Stimulated activated CD4-positive, alpha-beta T cell treated with anti-CD3 and anti-CD28 coated beads, Interleukin-15, amount 100 ng/mL, for 24 hours (primary cell): ENCODE measurements at places on chromosomes 11 and 22.

DNA sequence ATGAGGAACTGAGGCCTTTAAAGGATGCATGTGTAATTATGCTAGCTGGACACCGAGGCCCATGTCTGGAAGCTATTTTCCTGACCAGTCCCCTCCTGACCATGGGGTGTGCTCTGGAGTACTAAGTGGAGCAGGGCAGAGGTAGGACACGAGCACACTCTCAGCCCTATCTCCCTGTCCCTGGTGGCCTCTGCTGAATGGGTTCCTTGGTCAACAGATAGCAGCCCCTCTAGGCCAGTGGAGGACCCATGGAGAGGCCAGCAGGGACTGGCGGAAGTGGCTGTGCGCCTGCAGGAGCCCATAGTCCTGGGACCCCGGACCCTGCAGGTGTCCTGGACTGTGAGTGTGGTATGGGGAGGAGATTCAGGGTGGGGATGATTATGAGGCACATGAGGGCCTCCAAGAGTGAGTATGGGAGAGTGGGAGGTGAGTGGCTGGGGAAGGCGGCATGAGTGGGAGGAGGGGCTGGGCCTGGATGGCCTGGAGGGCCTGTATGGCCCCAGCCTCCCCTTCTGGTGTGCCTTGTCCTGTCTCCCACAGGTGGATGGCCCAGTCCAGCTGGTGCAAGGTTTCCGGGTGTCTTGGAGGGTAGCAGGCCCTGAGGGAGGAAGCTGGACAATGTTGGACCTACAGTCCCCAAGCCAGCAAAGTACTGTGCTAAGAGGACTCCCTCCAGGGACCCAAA lies 9.5 kb downstream of the ROBO3 start:
- no peak for DNase-seq

GRCh38 chr11:109196016-109196415 lies 226.0 kb upstream of the C11orf87 start:
- DNase-seq = no peak

GRCh38 chr22:32932176-32932575 lies 126.0 kb downstream of the SYN3 start:
- DNase-seq = peak; percentile 2

DNA sequence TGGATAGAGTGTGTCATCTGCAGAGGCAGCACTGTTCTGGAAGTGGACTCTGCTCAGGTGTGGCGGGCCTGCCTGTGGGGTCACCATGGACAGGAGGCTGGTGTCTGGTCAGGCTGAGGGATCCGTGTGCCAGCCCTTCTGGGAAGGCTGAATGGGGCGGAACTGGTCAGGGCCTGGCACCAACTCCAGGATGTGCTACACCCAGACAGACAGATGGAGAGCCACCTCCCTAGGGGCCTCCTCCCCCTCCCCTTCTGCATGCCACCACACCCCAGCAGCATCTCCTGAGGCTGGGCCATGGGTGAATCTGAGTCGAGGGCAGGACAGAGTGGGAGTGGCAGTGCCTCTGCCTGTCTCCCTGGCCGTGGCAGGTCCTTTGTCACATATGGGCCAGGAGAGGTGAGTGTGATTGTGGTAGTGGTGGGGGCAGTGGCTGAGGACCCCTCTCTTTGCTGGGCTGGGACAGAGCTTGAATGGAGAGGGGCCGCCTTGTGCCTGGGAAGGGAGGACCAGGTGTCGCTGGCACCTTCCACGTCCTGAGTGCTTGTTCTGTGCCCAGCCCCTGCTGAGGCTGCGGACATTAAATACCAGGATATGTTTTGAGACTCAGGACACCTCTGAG lies 29.1 kb downstream of the ST3GAL4 start:
- DNase-seq = no peak

DNA sequence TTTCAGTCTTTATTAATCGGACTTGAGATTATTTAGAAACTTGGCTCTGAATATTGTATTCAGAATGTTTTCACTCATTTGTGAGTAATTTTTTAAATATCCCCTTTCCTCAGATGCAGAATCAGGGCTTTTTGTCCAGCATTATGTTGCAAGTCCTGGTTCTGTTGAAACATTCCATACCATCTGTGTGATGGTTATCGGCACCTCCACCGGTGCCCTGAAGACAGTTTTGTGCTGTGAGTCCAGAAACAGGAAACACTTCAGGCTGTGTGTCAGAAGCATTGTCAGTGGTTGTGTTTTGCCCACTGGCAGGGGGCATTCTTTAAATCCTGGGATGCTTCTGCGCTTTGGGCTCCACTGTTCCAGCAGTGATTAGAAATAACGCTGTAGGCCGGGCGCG lies 20.4 kb downstream of the CDPF1 start:
- no peak for DNase-seq

DNA sequence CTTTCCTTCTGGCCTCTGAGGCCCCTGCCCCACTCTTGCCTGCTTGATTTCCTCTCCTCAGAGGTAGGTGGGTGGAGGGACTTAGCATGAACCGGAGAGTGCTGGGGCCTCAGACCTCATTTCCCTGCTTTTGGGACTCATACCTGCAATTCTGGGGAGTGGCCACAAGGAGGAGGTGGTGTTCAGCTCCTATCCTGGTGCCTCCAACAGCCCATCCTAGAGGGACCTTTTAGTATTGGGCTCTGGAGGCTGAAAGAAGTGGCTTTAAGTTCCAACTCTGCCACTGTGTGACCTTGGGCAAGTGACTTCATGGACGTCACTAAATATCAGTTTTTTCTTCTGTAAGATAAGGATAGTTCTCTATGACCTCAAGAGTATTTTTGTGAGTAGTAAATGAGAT lies 98.6 kb downstream of the KIAA1671 start:
- no peak for DNase-seq

- no peak for DNase-seq
Observed at GRCh38 chr11:9076046-9076445, 15.4 kb downstream of the SCUBE2 start.

GRCh38 chr11:94199136-94200130 lies 70.8 kb downstream of the PANX1 start:
- no peak for DNase-seq

- DNase-seq = no peak
Observed at GRCh38 chr11:70783356-70783755, 385.0 kb downstream of the CTTN start.

- DNase-seq = peak; percentile 80
Observed at GRCh38 chr22:26656891-26657851, at the start of gene MIAT. MIAT (plus strand) TSS chr22:26657588.

DNA sequence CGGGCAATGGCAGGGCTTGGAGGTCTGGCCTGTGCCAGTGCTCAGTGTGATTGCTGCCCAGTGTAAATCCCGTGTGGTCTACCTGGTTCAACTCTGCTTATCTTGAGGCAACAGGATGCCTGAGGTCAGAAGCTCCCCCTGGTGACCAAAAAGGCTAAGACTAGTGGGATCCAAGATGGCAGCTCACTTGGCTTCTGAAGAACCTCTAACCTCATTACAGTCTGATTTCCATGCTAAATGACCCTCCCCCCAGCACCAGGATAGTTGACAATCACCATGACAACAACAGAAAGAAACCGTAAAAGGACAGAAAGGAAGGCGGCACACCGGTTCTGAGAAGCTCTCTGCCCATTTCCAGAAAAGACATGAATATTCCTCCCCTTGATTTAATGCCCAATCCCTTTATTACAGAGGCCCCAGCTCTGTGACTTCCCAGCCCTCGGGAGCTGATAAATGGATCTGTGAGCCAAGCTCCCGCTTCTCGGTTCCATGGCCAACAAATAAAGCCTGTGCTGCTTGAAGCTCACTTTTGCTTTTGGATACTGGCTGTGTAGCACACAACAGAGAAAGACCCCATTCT lies 398.4 kb downstream of the CTTN start:
- no peak for DNase-seq

GRCh38 chr11:18012122-18012905 lies 533 bp downstream of the SERGEF start:
- peak; percentile 32 for DNase-seq

DNA sequence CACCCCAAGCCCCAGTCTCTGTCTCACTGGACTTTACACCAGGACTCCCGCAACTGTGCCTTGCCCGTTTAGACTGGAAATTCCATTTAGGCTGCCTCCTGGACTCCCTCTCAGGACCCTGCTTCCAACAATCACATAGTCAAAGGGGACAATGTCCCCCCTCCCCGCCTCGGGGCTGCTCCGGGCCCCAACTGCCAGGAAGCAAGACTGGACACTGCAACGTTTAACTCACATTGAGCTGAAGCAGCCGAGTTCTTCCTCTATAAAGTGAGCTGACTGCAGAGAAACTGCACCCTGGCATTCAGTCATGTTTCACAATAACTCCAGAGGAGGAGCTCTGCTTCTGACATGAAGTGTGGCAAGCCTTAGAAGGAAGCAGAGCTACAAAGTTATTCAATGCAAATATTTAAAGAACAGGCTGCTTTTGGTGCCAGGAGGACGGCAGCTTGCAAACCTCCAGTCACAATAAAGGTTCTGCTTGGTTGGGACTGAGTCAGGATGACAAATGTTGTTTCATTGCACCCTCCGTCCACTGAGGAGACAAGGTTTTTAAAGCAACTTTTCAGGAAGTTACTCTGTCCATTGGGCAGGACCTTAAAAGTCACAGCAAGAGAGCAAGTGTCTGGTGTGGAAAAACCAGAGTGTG lies 19.9 kb downstream of the PACSIN2 start:
- no peak for DNase-seq

GRCh38 chr22:22507743-22508273 lies 734 bp downstream of the ZNF280B start:
- no peak for DNase-seq

DNA sequence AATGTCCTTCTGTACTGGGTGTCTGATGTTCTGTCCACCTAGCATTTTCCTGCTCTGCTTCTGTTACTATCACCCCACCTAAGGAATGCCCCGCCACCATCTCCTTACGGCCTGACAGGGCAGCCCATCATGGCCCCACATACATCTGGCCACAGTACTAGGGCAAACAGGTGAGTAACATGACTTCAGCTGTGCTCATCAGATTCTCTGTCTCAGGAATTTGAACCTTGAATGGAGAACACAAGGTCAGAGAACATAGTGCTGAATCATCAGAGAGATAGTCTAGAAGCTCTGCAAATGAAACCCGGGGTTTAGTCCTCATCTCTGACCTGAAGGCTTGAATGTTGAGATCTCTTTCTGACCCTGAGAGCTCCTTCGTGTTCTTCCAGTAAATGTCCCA lies 32.4 kb downstream of the ZC3H12C start:
- no peak for DNase-seq

DNA sequence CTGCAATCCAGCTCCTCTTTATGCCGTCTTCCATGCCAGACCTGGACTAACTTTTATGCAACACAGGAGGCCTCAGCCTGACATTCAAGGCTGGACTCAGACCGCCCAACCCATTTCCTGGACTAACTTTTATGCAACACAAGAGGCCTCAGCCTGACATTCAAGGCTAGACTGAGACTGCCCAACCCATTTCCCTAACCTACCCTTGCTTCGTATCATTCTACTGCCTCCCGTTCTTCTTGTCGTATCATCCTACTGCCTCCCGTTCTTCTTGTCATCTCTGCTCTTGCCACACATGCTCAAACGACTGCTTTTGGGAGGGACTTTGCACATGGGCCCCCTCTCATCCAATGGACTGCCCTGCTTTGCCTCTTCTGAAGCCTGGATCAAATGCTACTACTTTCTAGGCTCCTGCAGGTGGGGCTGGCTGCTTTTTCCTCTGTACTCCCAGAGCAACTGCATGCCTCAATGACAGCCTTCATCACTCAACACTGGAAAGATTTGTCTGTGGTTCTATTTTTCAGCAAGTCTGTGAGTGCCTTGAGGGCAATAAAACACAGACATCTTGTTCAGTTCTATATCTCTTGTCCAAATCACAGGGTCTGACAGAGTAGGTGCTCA lies 7.8 kb downstream of the TBC1D10A start:
- no peak for DNase-seq

- no peak for DNase-seq
Observed at GRCh38 chr11:132251061-132251460, 880.6 kb downstream of the NTM start.

DNA sequence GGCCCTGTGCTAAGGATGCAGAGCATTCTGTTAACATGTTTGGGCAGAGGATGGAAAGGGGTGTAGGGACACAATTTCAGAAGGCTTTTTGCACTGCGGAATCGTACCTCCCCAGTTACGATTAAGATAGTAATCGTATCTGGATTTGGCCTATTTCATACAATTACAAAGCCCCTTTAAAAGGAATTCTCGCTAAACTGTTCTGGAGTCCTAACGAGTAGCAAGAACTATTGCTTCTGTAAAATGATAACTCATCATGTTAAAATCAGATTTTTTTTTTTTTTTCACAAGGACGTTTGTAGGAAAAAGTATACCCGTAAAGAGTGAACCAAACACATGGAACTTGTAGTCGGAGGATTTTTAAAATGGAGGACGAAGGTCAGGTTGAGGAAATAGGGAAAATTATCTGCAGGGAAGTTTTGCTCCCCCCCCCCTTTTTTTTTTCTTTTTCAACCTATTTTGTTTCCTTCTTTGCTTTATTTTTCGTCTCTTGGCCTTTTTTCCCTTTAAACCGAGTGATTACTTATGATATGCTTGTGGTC lies 934 bp downstream of the HSD17B12 start:
- DNase-seq = no peak

- DNase-seq = no peak
Observed at GRCh38 chr22:49534386-49534785, 293.3 kb downstream of the BRD1 start.

DNA sequence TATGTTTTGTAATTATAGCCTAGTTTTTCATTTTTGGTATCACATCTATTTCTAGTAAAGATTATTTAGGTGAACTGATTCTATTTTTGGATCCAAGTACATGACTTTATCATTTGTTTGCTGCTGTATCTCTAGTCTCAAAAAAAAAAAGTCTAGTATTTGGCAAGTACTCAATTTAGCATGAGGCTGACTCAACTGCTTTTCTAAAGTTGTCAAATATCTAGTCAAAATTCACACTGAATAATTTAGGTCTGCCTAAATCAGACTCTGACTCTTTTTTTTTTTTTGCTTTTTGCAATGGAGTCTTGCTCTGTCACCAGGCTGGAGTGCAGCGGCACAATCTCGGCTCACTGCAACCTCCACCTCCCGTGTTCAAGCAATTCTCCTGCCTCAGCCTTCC lies 2.4 kb downstream of the OOSP4A start:
- no peak for DNase-seq

- DNase-seq = no peak
Observed at GRCh38 chr11:65559951-65560537, 1.9 kb upstream of the LTBP3 start.

GRCh38 chr11:122593473-122594420 lies 61.8 kb upstream of the UBASH3B start:
- DNase-seq = no peak
